Activated CD4-positive, alpha-beta T cell treated with anti-CD3 and anti-CD28 coated beads for 48 hours (primary cell): ENCODE measurements at places on chromosomes 1 and 21.

GRCh38 chr1:111895469-111895868 lies 94.0 kb downstream of the KCND3 start:
- no peak for DNase-seq

DNA sequence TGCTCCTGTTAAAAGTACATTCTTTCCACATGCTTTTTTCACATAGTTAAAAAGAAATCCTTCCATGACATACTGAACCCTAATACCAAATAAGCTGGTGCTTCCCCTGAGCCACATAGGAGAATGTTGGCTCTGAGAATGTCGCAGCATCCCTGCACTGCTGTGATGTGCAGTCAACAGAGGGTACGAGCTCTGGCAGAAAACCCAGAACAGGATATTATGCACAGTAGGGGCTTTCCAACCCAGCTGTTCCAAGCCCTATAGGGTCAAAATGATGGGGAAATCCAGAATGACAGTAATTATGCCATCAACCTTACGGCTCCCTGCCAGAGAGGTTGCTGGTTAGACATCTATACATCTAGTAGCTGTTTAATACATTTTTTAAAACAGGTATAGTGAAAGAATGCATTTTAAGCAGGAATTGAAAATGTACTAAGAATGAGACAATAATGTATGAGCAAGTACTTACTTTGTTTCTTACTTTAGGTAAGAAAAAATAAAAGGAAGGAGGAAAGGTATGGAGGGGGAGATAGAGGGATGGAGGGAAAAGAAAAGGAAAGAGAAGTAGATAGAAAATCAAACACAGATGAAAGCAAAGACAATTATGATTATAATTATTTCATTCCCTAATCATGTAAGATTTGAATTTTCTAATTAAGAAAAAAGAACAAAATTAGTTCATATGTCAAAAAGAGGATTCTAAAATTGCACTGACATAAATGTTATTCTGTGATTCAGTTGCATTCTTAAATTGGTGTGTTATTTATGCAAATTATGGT lies 126.0 kb downstream of the NR5A2 start:
- peak; percentile 52 for DNase-seq

GRCh38 chr1:89995598-89996449 lies 914 bp downstream of the ZNF326 start:
- DNase-seq = no peak

DNA sequence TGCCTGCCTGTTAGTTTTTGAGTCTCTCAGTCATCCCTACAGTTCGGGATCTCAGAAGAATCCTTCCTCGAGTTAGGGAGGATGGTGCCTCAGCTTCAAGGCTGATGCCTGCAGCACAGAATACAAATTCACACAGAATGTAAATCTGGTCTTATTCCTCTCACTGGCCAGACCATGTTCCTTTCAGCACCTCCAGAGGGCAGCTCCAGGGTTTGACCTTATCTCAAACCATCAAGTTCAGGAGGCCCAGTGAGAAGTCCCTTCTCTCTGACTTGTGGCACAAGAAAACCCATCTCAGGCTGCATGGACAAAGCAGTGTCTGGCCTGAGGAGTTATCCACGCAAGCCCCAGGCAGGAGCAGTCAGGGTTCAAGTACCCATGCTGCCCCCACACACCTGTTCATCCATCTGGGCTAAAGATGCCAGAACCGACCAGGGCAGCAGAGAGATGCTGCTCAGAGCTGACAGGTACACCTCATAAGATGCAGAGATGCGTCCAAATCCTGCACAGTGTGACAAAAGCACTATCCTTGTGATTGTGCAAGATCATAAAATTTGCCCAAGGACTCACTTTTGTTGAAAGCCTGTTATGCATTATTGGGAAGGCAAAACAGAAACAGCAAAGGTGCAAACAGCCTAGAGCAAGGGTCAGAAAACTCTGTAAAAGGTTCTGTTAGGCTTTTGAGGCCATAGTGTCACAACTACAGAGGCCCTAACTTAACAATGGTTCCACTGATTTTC lies 49.8 kb downstream of the BCAR3 start:
- DNase-seq = no peak

DNA sequence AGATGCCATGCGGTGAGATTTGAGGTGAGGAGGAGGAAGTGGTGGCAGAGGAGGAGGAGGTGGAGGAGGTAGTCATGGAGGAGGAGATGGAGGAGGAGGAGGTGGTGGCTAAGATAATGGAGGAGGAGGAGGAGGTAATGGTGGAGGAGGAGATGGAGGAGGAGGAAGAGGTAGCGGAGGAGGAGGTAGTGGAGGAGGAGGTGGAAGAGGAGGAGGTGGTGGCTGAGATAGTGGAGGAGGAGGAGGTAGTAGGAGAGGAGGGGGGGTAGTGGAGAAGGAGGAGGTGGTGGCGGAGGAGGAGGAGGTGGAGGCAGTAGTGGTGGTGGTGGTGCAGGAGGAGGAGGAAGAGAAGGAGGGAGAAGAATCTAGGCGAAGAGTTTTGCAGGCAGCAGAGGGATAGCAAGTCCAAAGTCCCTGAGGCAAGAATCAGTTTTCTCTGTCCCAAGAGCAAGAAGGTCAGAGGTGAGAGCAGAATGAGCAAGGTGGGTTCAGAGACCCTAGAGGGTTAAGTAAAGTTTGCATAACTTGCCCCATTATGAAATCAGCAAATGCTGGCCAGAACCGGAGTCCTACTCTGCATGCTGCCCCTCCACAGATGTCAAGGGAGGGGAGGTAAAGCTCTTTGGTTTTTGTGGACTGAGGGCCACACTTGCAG lies 38.9 kb upstream of the GNPAT start:
- no peak for DNase-seq

GRCh38 chr1:82813386-82813785 lies 1012.7 kb downstream of the ADGRL2 start:
- no peak for DNase-seq

GRCh38 chr21:14917762-14918161 lies 147.0 kb downstream of the NRIP1 start:
- DNase-seq = no peak
